ENCODE measurements at places on chromosomes 6 and 20. TPM values are rescaled to one million over a fixed set of nuclear protein-coding genes. Genes with fewer than 3 reads are reported as not detected.
A peak's percentile ranks its signal among the peaks of the same experiment; 100 is the strongest.

DNA sequence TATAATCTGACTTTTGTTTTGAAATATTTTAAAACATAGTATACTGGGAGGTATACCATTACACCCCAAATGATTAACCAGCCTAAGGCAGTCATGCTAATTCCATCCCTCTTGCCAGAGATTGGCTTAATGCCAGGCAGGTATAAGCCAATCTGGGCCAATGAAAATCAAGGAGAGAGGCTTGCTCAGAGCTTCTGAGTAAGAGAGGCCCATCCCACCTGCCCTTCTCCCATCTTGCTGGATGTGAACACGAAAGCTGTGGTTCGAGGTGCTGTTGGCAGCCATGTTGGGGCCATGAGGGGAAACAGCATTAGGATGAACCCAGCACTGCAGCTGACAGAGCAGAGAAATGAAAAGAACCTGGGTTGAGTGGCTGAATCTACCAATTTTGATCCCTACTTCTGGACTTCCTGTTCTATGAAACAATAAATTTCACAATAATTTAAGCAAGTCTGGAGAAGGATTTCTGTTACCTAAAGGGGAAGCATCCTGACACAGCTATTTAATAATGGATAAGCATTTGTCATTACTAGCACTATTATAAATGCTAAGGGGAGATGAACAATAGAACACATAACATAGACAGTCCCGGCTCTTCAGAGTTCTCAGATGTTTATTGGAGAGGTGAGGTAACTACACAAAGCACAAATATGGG lies 152.3 kb downstream of the CDC5L start:
- no peak for DNase-seq

GRCh38 chr6:143842461-143842901 lies 657 bp upstream of the LTV1 start:
- peak; percentile 13 for DNase-seq

TPX2 gene
- total RNA-seq, result 0.75 TPM

DNA sequence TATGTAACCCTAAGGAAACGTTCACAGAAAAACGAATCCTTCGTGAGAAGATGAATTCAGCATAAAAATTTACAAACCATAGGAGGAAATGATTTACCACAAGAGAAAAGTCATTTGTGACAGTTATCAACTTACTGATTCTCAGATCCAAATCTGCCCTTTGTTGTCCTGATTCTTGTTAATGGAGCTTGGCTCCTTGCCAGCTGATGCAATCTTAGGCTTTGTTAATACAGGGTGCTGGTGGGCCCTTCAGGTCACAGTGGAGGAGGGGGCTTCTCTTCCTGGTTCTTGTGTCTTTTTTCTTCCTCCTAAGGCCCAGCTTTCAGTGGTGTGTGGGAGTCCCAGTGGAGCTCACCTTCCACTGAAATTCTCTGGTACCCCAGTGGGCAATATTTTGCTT lies 108.4 kb upstream of the MAP3K7 start:
- DNase-seq, result no peak

DNA sequence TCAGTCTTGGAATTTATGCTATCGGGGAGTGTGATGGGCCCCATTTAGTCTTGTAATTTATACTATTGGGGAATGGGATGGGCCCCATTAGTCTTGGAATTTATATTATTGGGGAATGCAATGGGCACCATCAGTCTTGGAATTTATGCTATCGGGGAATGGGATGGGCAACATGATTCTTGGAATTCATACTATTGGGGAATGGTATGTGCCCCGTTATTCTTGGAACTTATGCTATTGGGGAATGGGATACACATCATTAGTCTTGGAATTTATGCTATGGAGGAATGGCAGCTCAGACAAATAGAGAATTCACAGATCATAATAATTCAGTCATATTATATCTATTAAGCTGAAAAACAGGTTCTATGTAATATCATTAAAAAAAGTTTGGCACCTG lies 300.3 kb downstream of the SMOC2 start:
- no peak for DNase-seq

GRCh38 chr6:77834591-77834996 lies 181.8 kb downstream of the MEI4 start:
- no peak for DNase-seq

- DNase-seq, result no peak
Measured at GRCh38 chr6:150353445-150353844, 15.4 kb upstream of the IYD start.
